ENCODE measurements at places on chromosomes 7 and 10.

DNA sequence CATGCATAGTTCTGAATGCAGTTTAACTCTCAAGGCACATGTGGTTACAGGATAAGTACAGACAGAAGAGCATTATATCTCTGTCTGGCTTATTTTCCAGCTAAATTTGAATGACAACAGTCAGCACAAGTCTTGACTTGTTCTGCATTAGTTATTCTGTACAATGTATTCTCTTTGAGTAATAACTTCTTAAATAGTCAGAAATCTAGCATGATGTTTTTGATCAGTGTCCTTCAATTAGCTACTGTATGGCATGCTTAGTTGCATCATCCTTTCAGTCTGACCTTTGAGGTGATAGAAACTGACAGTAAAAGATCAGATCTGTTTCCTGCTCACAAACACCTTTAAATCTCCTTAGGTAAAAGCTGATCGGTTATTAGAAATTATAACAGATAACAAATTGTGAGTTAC, 118.1 kb downstream of the ARL4A start:
- DNase-seq = no peak

DNA sequence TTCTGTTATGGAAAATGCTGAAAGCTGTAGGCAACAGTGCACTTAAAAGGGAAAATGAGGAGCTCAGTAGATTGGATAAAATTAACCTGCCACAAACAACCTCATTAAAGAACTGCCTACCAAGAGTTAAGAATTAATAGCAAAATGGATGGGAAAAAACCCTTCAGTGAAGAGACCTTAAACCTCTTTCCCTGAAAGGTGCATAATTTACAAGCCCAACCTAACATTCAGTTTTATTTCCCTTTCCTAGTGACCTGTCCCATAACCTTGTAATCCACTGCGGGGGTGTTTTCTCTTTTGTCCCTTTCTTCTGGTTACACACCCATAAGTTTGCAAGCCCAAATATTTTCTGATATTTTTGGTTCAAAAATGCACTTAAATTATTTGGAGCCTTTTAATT, 21.9 kb downstream of the SKIDA1 start:
- DNase-seq = no peak

GRCh38 chr10:77371848-77372799, 265.5 kb downstream of the KCNMA1 start:
- DNase-seq = no peak

DNA sequence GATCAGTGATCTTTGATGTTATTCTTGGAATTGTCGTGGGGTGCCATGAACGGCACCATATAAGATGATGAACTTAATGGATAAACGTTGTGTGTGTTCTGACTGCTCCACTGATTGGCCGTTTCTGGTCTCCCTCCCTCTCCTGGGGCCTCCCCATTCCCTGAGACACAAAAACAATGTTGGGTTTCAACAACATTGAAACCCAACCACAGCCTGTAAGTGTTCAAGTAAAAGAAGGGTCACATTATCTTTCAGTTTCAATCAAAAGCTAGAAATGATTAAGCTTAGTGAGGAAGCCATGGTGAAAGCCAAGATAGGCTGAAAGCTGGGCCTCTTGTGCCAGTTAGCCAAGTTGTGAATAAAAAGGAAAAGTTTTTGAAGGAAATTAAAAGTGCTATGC, 19.5 kb downstream of the EN2 start:
- DNase-seq = no peak

GRCh38 chr10:44114441-44114840, 270.5 kb downstream of the CXCL12 start:
- no peak for DNase-seq

GRCh38 chr10:114758331-114758730, 63.2 kb upstream of the FHIP2A start:
- no peak for DNase-seq

- no peak for DNase-seq
Measured at GRCh38 chr7:155491812-155492211, 33.9 kb downstream of the EN2 start.

DNA sequence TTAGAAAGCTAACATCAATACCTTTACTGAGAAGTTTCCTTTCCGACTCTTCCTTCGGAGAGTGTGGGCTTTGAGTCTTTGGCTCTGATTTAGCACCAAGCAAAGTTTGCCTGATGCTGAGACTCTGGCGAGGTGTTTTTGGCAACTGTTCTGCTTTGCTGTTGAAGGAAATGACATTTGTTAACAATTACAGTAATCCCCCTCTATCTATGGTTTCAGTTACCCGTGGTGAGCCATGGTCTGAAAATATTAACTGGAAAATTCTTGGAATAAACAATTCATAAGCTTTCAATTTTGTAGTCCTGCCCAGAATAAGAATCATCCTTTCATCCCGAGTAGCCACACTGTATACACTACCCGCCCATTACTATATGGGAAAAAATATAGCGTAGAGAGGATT, 126.3 kb downstream of the ARHGAP21 start:
- DNase-seq = no peak

- no peak for DNase-seq
Measured at GRCh38 chr10:17831341-17831740, 22.2 kb downstream of the MRC1 start.

DNA sequence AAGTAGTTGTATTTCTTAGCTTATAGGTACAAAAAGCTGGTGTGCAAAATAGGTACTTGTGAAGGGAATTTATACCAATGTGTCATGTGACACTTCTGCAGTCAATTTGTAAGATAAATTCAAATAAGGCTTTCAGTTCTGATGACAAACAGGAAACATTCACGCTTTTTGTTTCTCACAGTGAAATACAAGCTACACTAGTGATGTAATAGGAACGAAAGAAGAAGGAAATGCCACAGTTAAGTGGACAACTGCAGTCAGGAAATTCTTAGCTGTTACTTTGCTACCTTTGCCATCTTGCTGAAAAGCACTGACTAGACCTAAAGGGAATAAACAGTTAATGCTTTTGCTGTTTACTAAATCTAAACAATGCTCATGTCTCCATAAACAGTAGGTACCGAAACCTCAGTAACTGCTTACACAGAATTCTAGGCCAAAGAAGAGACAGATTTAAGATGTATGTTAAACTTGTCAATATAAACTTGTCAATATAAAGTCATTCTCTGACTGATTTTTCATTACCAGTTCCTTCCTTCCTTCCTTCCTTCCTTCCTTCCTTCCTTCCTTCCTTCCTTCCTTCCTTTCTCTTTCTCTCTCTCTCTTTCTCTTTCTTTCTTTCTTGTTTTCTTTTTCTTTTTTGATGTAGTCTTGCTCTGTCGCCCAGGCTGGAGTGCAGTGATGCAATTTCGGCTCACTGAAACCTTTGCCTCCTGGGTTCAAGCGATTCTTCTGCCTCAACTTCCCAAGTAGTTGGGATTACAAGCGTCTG, 10.1 kb downstream of the OTUD1 start:
- DNase-seq = no peak

DNA sequence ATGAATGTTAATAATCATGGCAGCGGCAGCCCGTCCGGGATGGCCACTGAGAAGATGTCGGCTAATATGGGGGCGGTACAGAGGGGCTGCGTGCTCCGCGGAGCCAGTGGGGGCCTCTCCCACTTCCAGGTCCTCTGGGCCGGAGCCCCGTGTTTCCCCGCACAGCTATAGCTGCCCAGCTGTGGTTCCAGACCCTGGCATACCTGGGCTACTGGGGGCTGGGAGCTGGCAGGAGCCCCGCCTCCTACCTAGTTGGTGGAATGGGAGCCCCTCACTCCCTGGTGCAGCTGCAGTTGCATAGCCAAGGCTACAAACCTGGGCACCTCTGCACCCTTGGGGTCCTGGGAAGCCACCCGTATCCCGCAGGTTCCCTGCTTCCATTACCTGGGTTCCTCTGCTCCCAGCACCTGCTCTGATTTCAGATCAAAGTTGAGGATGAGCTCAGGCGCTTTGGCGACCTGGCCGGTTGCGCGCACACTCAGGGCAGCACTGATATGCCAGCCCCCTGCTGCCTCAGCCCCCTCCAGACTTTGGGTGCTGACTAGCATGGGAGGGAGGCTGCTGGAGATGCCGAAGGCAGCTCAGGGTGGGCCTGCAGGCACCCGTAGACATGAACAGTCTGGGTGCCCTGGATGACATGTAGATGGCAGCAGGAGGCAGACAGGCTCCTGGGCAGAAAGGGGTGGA, 236.5 kb upstream of the SEMA3D start:
- DNase-seq = no peak
